ENCODE measurements at places on chromosomes 2 and 18.

GRCh38 chr2:106982350-106982749 lies 96.4 kb upstream of the ST6GAL2 start:
- no peak for DNase-seq

DNA sequence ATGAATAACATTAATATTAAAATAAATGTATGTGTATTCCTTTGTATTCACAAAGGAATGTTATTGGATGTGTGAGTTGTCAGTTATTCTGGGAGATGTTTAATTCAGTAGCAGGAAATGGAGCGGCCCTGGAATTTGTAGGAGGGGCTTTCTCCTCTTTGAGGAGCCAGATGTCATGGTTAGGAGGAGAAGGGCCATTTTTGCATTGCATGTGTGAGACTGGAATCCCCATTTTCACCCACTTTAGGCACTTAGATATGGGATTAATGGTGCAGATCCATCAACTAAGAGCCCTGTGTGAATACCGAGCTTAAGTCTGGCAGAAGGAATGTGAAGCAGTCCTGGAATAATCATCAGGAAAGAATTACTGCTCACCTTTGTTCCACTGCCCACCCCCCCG lies 439.2 kb downstream of the PARD3B start:
- no peak for DNase-seq

DNA sequence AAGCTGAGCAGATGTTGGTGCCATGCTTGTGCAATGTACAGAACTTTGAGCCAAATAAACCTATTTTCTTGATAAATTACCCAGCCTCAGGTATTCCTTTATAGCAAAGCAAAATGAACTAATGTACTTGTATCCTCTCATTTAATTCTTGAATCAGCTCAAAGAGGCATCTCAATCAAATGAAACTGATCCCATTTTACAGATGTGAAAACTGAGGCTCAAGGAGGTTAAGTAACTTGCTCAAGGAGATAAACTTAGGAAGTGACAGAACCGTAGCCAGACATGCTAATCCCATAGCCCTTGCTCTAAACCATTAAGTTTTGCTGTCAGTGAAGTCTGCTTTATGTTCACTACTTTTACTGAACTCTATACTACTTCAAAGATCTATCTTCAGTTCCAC lies 467.0 kb upstream of the UBE2E3 start:
- no peak for DNase-seq

GRCh38 chr2:41483226-41483625 lies 564.6 kb upstream of the PKDCC start:
- DNase-seq: no peak

- DNase-seq: no peak
Observed at GRCh38 chr2:236998236-236998635, 87.5 kb upstream of the COPS8 start.

GRCh38 chr2:167750675-167751074 lies 496.7 kb downstream of the STK39 start:
- no peak for DNase-seq

GRCh38 chr2:121293450-121294325 lies 8.7 kb upstream of the TFCP2L1 start:
- DNase-seq: no peak

Data from stimulated activated CD8-positive, alpha-beta memory T cell treated with anti-CD3 and anti-CD28 coated beads, Interleukin-15, amount 100 ng/mL, for 1 hour (primary cell).